ENCODE measurements at places on chromosomes 4 and X. TPM values are rescaled to one million over a fixed set of nuclear protein-coding genes. Genes with fewer than 3 reads are reported as not detected.

Gene PF4V1
- not detected for total RNA-seq

Gene NR0B1
- total RNA-seq: 20.9 TPM

Gene COL4A6
- 17.1 TPM for total RNA-seq

Gene SCML1
- total RNA-seq: 6.2 TPM

Gene AGTR2
- total RNA-seq: not detected

Gene CENPVL2
- total RNA-seq: not detected

Gene ELMOD2
- 8.6 TPM for total RNA-seq

Gene IBSP
- total RNA-seq: not detected

Gene STIM2
- total RNA-seq: 13.1 TPM

Gene CRLF2
- total RNA-seq: 1.4 TPM

Gene SOWAHB
- total RNA-seq: 0.05 TPM

Gene PGRMC2
- total RNA-seq: 75.5 TPM

Gene FGFBP2
- 0.15 TPM for total RNA-seq

Gene SH2D1A
- total RNA-seq: not detected

Gene ARX
- 0.58 TPM for total RNA-seq

Gene NDP
- total RNA-seq: not detected

Gene TRAM1L1
- total RNA-seq: 0.55 TPM

Gene GPR143
- total RNA-seq: 0.12 TPM

Gene PPP2R3B
- total RNA-seq: 25.5 TPM

Measured in A549 treated with CORT108297 at 1 μM for 4 hours (cell line).